M059J (cell line): ENCODE measurements at places on chromosomes 5 and 9.

- peak; percentile 23 for DNase-seq
Observed at GRCh38 chr5:24742334-24742733, 97.6 kb upstream of the CDH10 start.

GRCh38 chr9:105930011-105930627 is 235.8 kb downstream of the TMEM38B start:
- no peak for DNase-seq

- DNase-seq: no peak
Observed at GRCh38 chr5:87188391-87188790, 79.3 kb upstream of the RASA1 start.

DNA sequence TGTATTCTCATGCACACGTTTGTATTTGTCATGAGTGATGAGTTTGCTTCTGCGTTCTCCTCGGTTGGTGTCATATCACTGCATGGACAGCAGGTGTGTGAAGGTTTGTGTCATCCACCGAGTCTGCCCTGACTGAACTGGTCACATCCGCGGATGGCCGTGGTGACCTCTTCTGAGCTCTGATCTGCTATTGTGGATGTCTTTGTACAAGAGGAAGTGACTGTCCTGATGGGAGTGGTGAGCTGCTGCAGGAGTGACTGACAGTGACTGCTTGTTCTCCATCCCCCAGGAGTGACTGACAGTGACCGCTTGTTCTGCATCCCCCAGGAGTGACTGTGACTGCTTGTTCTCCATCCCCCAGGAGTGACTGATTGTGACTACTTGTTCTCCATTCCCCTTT is 69.9 kb downstream of the EHMT1 start:
- DNase-seq: no peak

DNA sequence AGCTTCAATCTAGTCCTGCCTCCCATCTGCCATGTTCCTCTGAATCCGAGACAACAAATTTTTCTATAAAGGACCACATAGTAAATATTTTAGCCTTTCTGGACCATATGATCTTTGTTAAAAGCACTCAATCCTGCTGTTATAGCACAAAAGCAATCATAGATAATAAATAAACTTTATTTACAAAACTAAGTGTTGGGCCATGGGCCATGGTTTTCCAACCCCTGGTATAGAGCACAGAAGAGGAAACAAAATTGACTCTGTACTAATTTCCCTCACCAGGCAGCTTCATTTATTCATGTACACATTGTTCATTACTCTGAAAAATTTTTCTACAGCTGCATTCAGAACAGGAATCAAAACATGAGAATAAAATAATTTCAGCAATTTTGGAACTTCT is 288.9 kb downstream of the AGTPBP1 start:
- DNase-seq: no peak

DNA sequence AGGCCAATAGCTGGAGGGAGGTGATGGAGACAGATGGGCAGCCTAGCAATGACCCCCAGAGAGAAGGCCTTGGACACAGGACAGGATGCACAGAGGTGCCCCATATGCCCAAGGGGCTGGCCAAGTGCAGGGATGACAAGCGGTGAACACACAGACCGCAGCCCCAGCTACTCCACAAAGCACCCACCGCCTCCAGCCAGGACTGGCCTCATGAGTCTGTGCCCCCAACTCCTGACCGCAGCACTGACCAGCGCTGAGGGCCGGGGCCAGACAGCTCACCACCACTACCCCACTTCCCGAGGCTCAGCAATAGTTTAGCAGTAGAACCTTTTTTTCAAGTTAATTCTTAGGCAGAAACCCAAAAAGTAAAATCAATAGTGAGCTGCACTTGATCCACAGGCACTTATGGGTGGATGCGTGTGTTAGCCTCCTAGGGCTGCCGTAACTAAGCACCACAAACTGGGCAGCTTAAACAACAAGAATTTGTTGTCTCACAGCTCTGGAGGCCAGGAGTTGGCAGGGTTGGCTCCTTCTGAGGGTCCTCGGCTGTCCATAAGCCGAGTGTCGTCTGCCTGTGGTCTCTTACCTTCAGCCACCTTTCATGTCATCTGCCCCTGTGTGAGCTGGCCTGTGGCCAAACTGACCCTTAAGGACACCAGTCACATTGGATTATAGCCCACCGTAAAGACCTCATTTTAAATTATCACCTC is 14.1 kb downstream of the ROR2 start:
- DNase-seq: no peak
